ENCODE measurements at places on chromosomes 16 and 17.

DNA sequence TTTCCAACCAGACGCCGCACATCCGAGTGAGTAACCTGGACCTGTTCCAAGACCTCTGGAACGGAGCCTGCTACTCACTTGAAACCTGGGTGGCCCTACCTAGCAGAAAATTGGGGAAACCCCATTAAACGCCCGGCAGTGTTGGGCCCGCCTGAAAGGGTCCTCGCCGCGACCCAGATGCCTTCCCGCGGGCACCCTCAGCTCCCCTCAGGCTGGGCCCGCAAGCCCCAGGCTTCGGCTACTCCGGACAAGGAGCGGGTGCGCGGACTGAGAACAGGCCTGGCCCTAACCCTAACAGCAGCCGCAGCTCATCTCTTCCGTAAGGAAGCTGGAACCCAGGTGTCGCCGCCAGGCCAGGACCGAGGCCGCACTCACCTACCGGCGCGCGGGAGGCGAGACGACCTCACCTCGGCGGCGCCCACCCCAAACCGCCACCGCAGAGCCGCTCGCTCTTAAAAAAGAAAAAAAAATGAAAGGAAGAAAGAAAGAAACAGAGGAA is 344 bp downstream of the PSME3IP1 start:
- peak; percentile 72 for DNase-seq

- DNase-seq, result no peak
Observed at GRCh38 chr16:24571096-24571495, 31.7 kb downstream of the RBBP6 start.

- peak; percentile 31 for DNase-seq
Observed at GRCh38 chr16:83806731-83807130, 1.0 kb upstream of the HSBP1 start.

DNA sequence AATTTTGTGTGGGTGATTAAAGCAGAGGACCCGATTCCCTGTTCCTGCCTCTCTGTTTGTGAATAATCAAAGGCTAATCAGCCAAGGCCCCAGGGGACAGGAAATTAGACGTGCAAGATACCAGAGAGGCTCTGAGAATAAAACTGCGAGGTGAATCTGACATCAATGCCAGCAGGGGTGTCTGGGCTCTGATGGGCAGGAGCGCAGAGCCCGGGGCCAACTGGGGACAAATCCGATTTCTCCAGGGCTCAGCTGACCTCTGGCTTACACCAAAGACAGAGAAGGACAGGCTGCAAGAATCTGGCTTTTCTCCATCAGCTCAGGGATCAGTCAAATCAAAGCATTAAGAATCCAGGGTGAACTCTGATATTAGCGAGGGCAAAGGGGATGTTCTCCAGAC is 174.3 kb downstream of the XYLT1 start:
- no peak for DNase-seq

GRCh38 chr17:38883592-38884526 is 14.0 kb downstream of the LASP1 start:
- DNase-seq, result no peak

DNA sequence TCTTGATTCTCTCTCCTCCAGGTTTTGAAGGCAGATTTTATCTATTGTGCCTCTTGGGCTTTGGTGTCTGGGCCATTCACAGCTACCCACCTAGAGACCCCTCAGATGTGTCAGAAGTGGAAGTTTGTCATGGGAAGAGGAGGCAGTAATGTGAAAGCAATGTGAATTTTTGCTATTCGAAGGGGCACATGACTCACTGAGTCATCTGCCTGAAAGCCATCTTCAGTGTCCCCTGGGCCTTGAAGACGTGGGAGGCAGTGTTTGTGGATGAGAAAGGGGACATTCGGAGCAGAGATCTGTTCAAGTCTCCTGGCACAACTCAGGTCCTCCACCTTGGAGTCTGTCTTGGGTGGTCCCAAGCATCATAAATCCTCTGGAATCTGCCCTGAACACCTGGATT is 530.2 kb downstream of the NPIPA7 start:
- DNase-seq, result no peak

GRCh38 chr17:76681222-76682137 is 29.3 kb downstream of the MXRA7 start:
- peak; percentile 86 for DNase-seq
